ENCODE measurements at places on chromosomes 12 and 14.
A peak's percentile ranks its signal among the peaks of the same experiment; 100 is the strongest.

- DNase-seq, result no peak
These were observed 30.9 kb downstream of the NIN start for GRCh38 chr14:50800032-50800431.

DNA sequence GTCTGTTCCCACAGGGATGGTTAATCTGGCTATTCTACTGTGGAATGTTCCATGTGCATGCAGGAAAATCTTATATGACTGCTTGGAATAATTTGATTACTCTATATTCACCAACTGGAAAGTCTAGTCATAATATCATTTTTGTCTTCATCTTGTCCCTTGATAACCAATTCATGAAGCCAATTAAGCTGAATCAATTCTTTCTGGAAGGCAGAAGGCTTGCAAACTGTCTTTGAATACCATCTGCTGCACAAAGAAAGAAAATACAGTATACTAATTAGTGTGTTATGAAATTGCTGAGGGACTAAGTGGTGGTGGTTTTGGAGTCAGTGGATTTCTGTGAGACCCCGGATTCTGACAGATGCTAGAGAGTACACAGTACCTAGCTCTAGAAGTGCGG lies 546.5 kb upstream of the MIS18BP1 start:
- DNase-seq, result no peak

- DNase-seq, result no peak
These were observed 15.7 kb downstream of the MDM2 start for GRCh38 chr12:68823696-68824095.

GRCh38 chr14:32263939-32264567 lies 61.0 kb upstream of the RNU6-8 start:
- no peak for DNase-seq

GRCh38 chr14:58598028-58598803 lies 39.5 kb upstream of the DACT1 start:
- no peak for DNase-seq

GRCh38 chr12:91824991-91825390 lies 320.7 kb downstream of the BTG1 start:
- no peak for DNase-seq

DNA sequence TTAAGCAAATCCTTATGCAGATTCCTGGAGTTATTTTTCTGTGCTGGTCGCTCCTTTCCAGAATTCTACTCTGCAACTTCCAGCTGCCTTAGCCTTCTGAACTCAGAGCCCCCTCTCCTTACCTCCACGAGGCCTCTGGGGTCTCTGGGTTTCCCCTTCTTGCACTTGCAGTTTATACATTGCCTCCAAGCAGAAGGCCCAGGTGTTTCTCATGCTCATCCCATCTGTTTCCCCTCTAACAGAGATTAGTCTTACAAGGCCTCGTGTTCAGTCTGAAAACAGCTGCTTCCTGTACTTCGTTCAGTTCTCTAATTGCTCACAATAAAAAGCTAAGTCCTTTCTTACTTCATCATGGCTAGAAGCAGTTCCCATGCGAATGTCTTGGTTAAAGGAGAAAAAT lies 134.4 kb upstream of the FGD4 start:
- no peak for DNase-seq

DNA sequence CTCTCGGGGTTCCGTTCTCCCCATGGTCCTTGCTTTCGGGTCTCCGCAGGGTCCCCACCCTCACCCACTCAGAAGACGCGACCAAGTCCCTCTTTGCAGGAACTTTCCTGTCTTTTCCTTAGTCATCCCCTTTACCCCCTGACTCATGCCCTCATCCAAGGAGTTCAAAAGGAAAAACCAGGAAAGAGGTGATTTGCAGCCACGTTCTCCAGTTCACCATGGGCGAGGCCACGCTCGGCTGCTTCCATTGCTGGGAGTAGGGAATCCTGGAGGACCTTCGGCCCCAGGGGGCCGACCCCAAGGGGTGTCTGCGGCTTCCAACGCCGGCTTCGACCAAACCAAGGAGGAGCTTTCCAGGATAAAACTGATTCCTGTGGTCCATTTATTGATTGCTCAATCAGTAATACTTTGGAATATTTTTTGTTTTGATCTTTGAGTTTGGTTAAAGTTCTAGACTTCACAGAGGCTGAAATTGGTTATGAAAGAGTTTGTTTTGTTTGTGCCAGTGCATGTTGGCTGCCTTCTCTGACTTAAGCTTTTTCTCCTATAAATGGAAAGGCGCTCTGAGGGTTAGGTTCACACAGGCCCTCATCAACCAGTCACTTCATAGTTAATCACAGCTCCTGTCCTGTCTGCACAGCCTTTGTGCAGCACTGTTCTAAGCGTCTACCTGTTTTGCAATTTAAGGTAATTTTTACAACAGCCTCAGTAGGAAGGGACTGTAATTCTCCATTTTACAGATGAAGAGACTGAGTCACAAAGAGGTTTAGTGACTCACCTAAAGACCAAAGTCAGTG lies 827 bp downstream of the ALDH2 start:
- no peak for DNase-seq

DNA sequence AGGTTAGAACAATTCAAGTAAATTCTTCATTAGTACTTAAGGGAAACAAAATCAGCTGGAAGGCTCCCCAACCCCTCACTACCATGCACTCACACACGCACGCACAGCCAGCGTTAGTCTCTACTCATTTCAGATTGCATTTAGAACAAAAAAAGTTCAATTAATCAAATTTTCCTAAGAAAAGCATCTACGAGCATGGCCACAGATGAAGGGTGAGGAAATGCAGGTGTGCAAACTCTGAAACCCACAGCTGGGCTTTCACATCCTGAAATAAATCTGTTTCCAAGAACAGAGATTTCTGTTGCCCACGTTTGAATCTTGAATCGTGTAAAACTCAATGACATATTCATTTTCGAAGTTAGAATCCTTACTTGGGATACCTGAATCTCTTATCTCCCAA lies 62.6 kb downstream of the SEL1L start:
- DNase-seq, result no peak

DNA sequence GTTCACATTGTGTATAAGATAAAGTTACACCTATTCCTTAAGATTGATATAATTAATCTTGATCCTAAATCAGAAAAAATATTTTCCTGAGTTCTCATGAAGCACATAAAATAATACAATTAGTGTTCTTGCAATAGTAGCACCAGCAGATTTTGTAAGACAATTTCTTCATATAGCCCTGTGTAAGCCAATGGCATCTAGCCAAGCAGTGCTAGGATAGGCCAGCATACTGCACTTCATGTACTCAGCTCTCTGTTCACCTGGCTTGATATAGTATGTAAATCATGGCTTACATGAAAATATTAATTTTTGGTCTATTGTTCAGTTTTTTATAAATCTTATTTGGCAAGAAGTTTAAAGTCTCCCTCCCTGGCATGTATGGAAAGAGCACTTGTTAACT lies 1.9 kb downstream of the KLRF2 start:
- no peak for DNase-seq

- no peak for DNase-seq
These were observed 90.9 kb upstream of the MANSC4 start for GRCh38 chr12:27870939-27871338.

- DNase-seq, result no peak
These were observed 54.8 kb upstream of the C14orf180 start for GRCh38 chr14:104524726-104525125.

GRCh38 chr12:70353780-70354660 lies 12.1 kb upstream of the KCNMB4 start:
- DNase-seq, result no peak

- DNase-seq, result no peak
These were observed 18.5 kb upstream of the CCDC175 start for GRCh38 chr14:59595071-59595470.

DNA sequence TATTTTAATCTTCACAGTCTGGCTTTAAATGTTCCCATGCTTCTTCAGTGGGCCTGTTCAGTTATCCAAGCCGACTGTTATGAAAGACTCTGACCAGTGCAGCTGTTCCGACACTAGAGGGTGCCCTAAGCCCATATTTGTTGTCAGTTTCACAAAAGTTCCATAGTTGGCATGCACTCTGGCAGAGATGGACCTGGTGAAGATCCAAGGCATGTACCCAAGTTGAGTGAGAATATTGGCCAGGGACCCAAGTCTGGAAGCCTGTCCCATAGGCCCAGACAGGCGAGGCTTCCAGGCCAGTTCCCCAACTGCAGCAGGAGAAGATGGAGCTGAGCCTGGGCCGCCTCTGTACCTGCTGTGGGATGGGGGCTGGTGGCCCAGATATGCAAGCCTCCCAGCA lies 27.4 kb upstream of the GUCY2C start:
- no peak for DNase-seq

DNA sequence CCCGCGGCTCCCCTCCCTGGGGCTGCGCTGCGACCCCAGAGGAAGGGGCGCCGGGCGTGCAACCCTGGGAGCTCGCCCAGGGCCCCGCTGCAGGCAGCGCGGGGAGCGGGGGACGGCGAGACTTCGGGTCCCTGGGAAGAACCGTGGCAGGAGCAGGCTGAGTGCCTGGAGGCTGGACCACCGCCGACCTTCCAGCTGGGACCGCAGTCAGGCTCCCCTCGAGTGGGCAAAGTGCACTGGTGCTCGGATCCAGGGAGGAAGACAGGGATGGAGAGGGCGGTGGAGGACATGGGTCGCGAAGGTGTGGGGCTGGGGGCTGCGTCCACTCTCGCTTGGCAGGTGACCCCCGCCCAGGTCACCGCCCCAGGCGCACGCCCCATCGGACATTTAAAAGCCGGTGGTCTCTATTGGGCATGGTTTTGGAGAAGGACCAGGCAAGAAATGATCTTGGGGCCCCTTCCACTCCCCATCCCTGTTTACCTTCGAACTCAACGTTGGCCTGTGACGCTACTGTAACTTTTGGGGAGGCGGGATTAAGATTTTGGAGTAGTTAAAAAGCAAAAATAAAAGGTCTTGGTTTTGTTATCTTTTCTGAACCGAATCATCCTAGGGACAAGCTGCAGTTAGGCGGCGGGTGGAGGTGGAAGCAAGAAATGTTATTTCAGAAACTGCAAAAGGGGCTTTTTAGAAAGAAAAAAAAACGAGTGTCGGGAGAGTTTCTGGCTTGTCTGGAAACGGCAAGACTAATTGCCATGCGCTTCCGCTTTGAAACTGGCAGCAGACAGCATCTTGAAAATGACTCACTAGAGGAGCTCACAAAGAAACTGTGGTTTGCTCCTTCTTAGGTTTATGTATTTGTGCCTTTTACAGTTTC lies 1.0 kb downstream of the ELK3 start:
- DNase-seq, result peak; percentile 46

DNA sequence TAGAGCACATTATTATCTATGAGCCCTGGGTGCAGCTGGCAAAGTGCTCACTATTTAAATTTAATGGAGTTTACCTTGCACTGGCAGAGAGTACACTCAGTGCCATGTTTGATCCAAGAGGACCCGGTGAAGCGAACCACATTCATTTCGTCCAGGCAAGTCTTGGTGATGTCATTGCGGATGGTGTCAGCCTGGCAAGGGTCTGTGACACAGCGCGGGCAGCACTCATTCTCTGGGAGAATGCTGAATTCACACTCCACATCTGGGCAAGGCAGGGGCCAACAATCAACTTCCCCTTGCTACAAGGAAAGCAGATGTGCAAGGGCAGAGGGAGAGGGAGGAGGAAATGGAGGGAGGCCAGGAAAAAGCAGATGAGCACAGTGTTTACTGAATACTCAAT lies 356.2 kb downstream of the NELL2 start:
- no peak for DNase-seq

DNA sequence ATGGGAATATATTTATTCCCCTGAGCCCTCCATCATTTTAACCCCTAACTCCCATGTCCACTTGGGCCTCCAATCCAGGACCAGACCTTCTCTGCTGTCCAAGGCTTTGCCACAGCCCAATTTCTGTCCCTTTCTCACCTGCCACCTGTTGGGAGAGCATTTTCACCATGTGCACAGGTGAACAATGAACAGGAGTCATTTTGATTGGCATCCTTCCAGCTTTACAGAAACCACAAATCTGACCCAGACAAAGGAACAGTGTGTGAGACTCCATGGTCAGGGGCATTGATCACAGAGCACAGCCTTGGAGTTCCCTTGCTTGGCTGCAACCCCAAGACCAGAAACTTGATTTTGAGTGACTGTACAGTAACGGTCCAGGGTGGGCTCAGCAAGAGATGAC lies 91.9 kb downstream of the CRACR2A start:
- no peak for DNase-seq

DNA sequence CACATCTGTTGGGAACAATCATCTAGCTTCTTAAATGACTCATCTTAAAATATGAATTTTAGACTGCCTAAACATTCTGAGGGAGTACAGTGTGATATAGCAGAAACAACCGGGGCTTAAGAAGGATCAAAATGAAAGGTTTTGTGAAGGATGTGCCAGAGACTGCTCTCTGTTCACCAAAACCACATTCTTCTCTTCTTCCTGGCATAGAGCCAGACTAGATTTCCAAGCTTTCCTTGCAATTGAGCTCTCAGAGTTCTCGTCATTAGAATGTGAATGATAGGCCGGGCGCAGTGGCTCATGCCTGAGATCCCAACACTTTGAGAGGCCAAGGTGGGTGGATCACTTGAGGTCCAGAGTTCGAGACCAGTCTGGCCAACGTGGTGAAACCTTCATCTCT lies 94.5 kb downstream of the LRRIQ1 start:
- no peak for DNase-seq

DNA sequence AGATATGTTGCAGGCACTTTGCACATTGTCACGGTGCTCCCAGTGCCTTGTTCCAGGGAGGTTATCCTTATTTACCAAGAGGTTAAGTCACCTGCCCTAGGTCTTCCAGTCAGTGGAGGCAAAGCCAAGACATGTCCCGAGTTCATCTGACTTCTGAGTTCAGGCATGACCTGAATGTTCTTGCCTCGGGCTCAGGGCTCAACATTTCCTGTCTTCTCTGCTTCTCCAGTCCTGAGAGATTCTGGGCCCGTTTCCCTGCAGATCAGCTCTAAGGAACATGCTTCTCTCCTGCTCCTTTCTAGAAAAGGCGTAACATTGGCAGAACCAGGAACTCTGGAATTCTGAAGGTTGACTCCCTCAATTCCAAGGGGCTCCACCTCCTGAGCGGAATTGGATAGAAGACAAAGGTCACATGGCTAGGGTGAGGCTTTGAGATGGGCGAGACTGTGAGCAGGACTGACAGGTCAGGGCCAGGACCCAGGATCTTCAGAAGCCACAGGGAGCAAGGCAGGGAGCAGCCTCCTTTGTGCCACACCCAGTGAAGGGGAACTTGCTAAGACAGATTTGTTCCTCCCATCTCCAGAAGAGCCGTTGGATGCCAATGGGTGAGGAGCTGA lies 19.9 kb downstream of the BDKRB2 start:
- no peak for DNase-seq

GRCh38 chr12:111268738-111269572 lies 99.9 kb downstream of the PHETA1 start:
- DNase-seq, result no peak
